Thyroid gland (tissue), 4 donors: ENCODE measurements at places on chromosomes 7 and 10.

GRCh38 chr10:93459466-93459865 lies 22.7 kb downstream of the MYOF start:
- no peak for DNase-seq

GRCh38 chr10:128596906-128597305 lies 470.7 kb upstream of the MKI67 start:
- DNase-seq = no peak

DNA sequence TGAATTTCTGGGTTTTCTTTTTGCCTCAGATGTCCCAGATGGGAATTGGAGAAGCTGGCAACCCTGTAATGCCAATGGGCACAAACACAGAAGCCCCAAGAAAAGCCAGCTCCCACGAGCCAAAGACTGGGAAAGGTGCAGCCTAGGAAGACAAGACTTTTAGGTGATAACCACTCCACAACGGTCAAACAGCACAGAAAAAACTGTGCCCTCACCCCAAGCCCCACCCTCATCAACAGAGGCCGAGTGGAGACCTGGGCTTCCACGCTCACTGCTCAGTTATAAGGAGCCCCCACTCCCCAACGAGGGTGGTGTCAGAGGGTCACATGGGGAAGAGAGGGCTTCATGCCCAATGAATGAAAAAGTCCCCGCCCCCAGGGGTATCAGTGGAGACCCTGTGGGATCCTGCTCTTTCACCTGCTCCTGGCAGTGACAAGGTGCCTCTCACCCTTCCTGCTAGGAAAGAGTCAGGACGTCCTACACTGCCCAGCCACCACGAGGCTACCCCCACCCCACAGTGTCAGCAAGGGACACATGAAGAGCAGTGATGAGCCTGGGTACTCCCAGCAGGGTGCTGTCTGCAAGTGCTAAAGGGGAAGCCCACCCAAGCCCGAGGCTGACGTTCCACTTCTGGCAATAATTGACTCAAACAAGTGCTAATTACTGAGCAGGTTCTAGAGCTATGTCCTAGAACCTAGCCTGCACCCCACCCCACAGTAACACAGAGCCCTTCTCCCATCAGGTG lies 8.3 kb downstream of the TMEM273 start:
- DNase-seq = no peak

GRCh38 chr10:107626862-107627261 lies 462.4 kb upstream of the SORCS1 start:
- DNase-seq = no peak

GRCh38 chr7:44977304-44977958 lies 1.4 kb downstream of the MYO1G start:
- DNase-seq = no peak

DNA sequence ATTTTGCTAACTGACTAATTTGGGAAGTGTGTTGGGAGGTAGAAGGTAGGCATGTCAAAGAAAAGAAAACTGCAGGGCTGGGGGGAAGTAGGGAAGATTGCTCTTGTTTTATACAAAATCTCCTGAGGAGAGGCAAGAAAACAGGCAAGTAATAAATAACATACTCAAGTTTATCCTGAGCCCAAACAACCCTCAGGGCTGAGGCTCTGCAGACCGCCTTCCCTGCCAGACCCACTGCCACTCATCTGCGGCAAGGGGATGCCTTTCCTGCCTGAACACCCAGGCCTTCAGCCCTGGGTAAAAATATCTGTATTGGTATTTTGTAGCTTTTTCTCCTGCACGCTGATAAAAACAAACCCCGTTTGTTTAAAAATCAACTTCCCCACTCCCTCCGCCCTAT lies 399.8 kb upstream of the NFE2L3 start:
- DNase-seq = no peak

DNA sequence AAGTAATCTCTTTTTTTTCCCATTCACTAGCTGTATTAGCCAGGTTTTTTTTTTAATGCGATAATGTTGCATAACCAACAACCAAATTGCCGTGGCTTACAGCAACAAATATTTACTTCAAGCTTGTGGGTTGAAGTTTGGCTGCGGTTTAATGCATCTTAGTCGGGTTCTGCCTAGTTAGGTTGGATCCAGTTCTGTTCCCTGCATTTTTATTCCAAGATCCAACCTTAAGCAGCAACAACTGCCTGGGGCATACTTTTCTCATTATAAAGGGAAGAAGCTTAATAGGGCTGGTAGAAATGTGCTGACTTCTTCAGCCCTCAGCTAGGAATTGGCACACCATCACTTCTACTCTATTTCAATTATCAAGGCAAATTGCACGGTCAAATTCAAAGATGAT lies 1115.5 kb upstream of the AUTS2 start:
- no peak for DNase-seq
